MM.1S (cell line): ENCODE measurements at places on chromosomes 4 and X.

DNA sequence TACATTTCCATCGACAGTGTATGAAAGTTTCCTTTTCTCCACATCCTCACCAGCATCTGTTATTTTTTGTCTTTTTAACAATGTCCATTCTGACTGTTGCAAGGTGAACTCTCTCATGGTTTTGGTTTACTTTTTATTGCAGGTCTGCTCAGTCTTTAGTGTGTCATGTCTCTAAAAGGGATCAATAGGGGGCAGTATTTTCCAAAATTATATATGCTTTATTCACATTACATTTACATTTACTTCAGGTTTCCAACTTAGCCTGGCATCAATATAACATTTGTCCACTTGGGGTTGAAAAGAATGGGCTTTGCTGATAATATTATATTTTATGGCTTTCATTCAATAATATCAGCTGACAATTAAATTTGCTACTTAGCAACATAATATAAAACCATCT lies 265.0 kb upstream of the SLITRK2 start:
- DNase-seq, result no peak

DNA sequence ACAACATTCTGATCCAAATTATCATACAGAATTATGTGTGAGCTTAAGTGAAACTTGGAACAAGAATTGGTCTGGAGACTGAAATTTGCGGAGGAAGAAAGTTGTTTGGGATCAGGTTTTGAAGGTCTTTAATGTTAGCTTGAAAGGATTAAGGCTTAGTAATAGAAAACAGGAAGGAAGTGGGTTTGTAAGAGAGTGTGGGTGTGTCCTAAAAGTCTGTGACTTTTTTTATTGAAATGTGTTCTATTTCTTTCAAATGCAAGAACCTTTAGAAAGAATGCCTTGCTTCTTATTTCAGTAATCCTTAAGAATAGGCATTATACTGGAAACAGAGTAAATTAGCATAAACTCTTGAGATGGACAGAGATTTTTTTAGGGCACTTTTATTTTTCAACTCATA lies 198.0 kb downstream of the GALNTL6 start:
- DNase-seq, result no peak

- DNase-seq, result no peak
These were observed at the start of gene ARSJ for GRCh38 chr4:113979148-113979904. TSS of gene ARSJ (minus strand) at chr4:113979647. CDS start at chr4:113978834, 813 bp downstream.

DNA sequence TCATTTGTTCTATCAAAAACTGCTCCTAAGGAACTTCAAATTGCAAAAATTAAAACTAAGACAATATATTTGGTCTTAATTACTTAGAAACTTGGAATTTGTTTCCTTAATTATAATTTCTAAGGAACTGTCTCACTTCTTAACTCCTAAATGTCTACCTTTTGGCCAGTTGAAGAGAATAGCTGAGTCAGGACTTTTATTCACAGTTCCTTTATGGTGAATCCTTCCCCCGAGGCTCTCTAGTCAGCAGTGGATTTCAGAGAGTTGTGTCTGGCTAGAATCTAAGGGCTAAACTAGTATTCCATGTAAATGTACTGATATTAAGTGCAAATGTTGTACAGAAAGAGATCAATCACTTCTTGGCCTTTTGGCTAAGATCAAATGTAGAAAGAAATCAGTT lies 69.3 kb downstream of the AMMECR1 start:
- no peak for DNase-seq

DNA sequence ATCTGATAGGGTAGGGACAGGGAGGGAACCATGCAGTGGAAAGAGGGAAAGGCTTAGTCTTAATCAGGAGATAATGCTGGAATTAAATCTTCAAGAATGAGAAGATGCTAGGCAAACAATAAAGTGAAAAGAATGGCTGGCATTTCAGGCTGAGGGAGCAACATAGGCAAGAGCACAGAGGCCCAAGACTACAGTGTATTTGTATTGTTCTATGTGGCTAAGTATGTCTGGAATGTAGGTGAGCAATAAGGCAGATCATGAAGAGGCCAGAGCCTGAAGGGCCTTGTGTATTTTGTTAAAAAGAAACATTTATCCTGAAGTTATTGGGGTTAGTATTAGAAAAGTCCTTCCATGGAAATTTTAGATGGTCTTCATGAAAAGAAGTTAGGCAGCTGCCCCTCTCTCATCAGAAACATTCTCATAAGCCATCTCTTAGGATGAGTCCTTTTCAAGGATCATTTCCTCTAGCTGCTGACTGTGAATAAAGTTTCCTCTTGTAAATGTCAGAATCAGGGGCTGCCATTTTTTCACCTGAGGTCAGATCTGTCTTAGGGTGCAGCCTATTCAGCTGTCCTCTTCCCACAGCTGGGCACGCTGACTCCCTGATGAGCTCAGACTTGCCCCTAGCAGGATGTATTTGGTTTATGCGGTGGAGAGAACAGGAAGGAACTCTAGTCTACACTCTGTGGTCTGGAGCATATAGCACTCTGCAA lies 46.3 kb downstream of the ATP10D start:
- peak; percentile 93 for DNase-seq
